Cortex of kidney (tissue), 1 donor: ENCODE measurements at places on chromosomes 1 and 21.

DNA sequence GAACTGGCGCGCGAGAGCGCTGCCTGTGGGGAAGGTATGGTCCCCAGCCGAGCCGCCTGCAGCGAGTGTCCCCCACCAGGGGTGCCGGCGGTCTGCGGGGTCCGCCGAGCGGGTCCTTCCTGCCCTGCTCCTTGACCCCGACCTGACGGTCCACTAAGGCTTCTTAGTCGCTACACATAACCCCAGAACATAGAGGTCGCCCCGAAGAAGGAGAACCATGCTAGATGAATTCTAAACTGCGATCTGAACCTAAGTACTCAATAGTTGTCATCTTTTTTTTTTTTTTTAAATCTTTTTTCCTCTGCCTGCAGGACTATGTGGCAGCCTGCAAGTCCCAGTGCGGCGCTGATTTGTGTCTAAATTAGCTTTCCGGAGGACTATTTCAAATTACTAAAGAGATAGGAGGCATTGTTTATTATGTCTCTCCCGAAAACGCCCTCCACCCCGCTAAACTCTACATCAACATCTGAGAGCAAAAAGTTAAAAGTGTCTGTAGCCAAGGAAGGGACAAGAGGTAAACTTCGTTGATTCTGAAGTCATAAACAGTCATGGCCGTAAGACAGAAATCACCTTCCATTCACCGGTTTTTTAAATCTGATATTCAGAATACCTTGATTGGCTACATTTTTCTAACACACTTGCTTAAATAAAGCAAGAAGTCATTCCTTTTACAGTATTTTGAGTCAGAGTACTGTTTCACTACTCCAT is 476 bp downstream of the AXDND1 start:
- no peak for DNase-seq

- DNase-seq: peak; percentile 13
These were observed at the start of gene EVA1C for GRCh38 chr21:32412162-32413014. TSS of gene EVA1C (plus strand) at chr21:32412706. CDS start at chr21:32412854, 148 bp downstream.

GRCh38 chr1:98119796-98120195 is 199.0 kb upstream of the DPYD start:
- no peak for DNase-seq

GRCh38 chr1:174777262-174777661 is 222.5 kb upstream of the CACYBP start:
- DNase-seq: no peak

DNA sequence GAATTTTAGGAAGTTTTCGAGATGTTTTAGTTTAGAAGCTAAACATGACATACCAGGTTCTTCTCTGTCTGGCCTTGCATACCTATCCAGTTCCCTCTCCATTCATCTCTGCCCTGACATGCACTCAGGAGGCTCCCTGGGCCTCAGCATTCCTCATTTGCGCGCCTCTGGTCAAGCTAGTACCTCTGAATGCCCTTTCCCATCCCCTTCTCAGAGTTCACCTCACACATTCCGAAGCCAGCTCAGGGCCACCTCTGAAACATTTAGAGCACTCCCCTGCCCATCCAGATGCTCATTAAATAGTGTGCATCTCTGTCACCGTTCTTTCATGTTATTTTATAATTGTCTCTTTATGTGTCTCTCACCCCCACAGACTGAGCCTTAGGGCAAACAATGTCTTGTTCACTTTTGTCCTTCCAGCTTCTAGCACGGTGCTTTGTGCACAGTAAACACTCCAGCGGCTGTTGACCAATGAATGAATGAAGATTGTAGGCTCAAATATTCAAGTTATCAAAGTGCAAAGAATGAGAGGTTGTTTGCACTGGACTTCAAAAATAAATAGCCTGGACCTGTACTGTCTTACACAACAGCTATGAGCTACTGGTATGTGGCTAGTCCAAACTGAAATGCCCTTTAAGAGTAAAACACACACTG is 1.2 kb upstream of the DHCR24 start:
- DNase-seq: no peak

DNA sequence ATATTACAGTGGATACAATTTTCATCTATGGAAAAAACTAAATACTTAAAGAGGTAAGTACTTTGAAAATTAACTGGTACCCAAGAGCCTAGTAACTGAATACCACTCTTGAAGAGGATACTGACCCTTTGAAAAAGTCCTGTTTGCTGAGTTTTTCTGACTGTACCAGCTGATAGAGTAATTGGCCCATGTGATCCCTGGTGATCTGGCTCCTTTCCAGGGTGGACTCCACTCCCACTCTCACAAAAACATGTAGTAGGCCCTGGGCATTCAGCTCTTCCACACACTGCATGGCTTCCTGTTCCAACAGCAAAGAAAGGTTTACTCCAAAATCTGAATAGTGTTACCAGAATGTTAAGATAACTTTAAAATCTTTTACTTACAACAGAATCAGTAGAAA is 53.6 kb upstream of the HP1BP3 start:
- no peak for DNase-seq
